ENCODE measurements at places on chromosomes 1 and 21.

DNA sequence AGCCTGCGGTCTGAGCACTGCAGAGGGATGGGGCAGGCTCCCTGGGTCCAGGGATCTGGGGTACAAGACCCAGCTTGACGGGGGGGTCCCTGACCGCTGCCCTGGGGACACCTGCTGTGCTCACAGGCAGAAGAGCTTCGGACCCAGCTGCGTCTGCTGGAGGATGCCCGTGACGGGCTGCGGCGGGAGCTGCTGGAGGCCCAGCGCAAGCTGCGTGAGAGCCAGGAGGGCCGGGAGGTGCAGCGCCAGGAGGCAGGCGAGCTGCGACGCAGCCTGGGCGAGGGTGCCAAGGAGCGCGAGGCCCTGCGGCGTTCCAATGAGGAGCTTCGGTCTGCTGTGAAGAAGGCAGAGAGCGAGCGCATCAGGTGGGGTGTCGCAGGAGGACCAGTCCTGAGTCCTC lies 25.2 kb downstream of the MFAP2 start:
- DNase-seq: no peak

GRCh38 chr21:27423906-27424595 lies 457.2 kb upstream of the ADAMTS5 start:
- DNase-seq: no peak

GRCh38 chr1:209490013-209490412 lies 93.5 kb upstream of the CAMK1G start:
- DNase-seq: no peak

- DNase-seq: no peak
Observed at GRCh38 chr21:45064091-45064490, 10.3 kb upstream of the ADARB1 start.

DNA sequence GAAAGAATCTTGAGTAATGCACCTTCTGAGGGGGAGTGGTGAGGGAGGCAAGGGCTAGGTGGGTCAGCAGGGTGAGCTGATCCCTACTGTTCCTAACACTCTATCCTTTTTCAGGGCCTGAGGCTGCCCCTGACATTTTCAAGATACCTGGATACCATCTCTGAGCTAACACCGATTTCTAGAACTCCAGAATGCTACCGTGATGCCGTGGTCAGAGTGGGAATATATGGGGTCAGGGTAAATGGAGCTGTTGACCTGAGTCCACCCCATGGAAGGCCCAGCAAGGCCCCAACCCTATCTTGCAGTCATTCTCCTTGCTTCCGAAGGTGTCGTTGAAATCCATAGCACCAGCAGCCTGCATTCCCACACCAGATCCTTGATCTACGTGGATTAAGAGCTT lies 18.0 kb upstream of the PTPRF start:
- DNase-seq: no peak

DNA sequence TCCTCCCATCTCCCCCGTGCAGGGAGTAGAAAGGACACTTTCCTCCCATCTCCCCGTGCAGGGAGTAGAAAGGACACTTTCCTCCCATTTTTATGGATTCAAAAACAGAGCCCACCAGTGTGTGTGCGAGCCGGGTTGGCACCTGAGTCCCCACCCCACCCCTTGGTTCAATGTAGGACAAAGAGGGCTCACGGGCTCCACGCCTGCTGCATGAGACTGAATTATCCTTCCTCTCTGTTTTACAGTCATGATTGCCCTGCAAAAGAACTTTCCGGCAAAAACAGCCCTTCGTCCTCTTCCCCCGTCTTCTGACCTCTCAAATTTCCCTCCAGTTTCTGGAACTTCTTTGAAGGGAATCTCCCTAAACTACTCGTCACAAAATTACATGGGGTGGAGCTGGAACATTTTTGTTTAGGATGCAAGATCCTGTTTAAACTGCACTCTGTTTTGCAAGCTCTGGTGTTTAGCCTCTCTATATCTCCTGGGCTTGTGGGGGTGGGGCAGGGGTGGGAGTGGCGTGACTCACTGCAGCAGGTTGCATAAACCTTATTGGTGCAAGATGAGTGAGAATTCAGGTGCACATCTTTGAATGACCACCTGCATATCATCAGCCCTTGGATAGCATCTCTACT lies 99.8 kb downstream of the PSMG1 start:
- no peak for DNase-seq
